NCI-H1930 (cell line): ENCODE measurements at places on chromosomes 4 and X.

- no peak for DNase-seq
Observed at GRCh38 chrX:149757206-149758067, 16.4 kb upstream of the HSFX1 start.

DNA sequence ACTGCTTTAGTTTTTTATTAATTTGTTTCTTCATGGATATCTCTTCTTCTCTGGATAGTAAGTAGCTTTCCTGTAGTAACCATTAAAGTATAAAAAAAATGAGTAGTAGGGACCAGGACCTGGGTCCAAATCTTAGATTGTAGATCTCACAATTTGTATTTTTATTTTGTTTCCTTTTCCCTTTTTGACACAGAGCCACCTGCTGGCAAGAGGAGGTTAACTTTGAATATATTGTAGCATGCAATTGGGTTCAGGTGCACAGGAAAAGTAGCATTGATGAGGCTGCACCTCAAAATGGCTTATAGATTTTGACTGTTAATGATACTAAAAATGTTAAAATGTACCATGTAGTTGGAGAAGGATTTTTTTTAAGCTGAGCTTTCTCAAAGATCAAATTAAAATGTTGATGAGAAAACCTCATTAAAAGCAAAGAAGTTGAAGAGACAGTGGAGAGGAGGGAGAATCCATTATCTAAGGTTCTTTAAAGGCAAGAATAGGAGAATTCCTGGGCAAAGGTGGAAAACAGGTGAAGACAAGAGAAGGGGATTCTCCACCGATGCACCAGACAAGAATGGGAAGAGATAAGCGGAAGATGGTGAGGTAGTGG lies 48.3 kb upstream of the HPGDS start:
- DNase-seq = no peak

- no peak for DNase-seq
Observed at GRCh38 chr4:10438924-10439323, 18.3 kb downstream of the ZNF518B start.

DNA sequence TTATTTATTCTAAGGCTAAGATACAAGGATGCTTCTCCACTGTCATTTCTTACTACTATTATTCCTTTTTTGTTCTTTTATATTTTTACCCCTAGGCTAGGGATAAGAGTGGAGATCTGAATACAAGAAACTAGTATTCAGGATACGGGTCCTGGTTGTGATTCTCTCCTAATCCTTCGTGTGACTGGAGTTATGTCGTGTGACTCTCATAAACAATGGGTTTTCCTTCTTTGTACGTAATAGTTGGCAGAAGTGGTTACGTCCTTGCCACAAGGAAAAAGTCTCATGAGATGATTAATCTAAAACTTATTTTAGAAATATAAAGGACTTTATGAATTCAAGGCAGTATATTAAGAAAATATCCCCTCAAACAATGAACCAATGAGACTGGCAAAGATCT lies 497.2 kb upstream of the FAM241A start:
- no peak for DNase-seq

DNA sequence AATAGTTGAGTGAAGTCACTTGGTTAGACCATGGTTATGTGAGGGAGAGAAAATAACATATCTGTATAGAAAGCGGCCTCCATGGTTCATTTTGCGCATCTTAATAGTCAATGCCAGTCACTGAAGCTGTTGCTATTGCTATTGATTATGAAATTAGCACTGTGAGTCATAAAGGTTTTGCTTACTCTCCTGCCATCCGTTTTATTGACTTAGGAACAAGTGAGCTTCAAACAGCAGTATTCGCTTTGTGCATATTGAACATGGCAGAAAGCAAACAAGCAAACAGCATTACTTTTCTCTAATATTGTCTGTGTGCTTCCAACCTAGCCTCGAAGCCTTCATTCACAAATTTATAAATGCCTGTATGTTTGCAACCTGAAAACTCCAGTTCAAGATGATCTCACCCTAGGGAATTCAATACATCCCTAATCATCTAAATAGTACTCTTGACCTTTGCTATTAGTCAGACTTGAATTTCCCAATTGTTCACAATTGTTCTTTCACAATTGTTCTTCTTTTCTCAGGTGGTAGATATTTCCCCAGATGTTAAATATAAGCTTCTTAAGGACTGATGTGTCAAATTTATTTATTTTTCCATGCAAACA lies 55.9 kb upstream of the GABRA2 start:
- no peak for DNase-seq

- no peak for DNase-seq
Observed at GRCh38 chrX:31237189-31237588, 165.3 kb upstream of the FTHL17 start.

- peak; percentile 63 for DNase-seq
Observed at GRCh38 chr4:1870328-1870577, 940 bp upstream of the NSD2 start.

DNA sequence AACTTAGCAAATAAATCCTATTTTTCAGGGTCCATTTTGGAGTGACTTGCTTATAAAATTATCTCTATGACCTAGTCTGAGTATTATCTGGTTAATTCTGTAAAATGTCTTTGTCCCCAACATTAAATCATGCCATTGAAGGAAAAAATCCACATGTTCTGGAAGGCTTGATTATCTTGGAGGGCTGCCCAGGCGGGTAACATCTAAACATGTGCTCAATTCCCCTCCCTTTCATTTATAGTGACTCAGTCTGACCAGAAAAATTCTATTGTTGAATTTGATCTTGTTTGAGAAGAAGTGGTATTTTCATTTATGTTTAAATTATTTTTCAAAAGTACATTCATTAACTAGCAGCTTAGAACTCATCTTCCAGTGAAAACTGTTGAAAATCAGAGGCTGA lies 55.4 kb upstream of the SLC10A7 start:
- DNase-seq = no peak

GRCh38 chr4:112057470-112057869 lies 87.8 kb upstream of the FAM241A start:
- DNase-seq = no peak

DNA sequence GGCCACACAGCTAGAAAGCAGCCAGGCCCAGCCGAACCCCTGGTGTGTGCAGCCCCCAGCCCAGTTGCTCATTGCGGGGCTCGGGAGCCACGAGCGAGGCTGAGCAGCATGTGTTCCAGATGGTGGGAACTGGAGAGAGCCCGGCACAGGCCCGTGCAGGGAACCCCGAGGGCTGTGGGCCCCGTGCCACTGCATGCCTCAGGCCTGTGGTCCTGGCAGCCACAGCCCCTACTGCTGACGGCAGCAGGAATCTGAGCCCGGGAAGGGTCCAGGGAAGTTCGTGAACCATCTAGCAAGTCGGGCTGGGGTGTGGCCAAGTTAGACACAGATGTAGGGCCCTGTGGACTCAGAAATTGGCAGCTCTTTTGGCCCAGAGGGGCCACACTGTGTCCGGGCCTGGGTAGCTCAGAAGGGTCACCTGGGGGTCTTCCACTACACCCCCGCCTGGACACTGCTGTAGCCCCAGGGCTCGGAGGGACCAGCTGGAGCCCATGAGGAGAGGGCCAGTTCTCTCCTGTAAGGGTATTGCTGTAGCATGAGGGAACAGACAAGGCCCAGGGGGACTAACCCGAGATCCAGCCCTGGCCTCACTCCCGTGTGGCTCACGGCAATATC lies 12.1 kb downstream of the HTRA3 start:
- no peak for DNase-seq

GRCh38 chr4:21901281-21901680 lies 47.3 kb downstream of the KCNIP4 start:
- no peak for DNase-seq

DNA sequence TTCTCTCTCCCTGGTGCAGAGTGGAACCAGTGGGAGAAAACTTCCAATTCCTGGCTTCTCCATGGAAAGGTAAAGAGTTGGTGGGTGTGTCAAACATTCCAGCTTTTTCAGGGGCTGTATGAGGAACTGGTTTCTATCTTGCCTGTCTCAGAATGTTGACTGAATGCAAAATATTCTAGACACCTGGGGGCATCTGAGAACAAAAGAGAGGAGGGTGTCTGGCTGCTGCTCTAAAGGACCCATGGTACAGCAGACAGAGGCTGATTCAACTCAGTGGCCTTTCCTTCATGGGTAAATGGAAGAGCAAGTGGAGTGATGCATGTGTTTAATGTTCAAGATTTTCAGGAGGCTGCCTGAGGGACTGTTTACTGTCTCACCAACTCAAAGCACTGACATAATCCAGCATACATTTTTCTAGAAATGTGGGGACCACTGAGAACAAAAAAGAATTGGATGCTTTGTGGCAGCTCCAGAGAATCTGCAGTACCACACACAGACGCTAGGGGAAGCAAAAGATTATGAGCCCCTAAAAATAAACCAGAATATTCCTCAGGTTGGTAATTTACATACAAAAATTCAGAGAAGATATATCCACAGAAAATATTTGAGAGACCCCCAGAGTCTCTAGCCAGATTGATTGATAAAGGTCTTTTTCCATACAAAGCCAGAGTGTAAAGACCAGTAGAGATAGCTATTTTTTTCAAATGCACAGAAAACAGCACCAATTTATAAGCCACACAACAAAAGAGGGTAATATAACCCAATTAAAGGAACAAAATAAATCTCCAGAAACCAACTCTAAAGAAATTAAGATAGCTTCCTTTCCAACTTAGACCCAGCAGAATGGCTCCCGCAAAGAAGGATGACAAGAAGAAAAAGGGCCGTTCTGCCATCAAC lies 48.0 kb upstream of the STARD8 start:
- DNase-seq = no peak

DNA sequence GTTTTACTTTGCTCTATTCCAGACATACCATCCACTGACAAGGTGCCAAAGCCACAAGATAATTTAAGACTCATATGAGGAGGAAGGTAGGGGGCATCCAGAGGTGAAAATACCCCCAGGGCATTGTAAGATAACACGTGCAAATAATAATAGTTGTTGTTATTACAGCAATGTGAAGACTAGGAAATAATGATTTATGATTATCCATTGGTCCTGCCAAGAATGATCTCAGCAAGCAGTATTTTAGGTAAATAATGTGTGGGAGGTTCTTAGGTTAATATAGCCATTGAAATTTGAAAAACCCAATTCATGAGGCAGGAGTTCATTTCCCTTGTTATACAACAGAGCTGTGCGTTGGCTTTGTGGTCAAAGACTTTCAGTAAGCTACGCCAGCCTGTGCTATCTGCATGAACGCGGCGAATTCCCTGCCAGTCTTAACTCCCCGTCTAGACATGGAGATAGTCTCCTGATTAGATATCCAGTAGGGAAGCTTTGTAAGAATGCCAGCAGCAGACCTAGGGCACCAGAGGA lies 47.2 kb upstream of the MXRA5 start:
- no peak for DNase-seq

DNA sequence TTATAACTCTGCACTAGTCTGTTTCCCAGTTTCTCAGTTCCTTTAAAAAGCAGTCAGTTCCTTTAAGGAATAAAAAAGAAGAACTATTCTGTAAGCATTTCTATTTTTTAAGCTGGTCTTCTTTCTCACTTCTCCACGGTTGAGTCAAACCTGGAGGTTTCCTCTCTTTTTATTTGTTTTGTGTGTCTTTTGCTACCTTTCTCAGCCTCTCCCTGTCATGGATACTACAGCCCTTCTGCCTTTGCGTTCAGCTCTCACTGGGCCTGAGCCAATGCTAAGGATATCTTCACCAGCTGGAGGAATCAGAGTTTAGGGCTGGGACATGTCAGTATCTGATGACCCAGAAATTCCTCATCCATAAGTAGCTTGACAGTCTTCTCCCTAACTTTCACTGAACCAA lies 49.7 kb upstream of the PRKX start:
- DNase-seq = no peak

DNA sequence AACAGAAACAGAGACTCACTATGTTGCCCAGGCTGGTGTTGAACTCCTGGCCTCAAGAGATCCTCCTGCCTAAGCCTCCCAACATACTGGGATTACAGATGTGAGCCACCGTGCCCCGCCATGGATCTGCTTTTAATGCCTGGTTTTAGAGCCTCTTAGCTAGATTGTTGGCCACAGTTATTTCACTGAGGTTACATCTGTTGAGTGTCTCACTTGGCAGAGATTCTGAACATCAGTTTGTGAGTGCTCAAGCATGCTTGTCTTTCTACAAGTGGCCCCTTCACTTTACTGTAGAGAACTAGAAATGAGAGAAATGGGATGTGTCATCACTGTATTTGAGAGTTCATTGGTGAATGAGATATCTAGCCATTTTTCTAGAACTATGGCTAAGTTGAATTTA lies 218.5 kb downstream of the APBB2 start:
- DNase-seq = no peak

GRCh38 chr4:173538148-173538908 lies 8.3 kb upstream of the HAND2 start:
- no peak for DNase-seq

GRCh38 chrX:18946157-18946556 lies 37.8 kb downstream of the PHKA2 start:
- no peak for DNase-seq

DNA sequence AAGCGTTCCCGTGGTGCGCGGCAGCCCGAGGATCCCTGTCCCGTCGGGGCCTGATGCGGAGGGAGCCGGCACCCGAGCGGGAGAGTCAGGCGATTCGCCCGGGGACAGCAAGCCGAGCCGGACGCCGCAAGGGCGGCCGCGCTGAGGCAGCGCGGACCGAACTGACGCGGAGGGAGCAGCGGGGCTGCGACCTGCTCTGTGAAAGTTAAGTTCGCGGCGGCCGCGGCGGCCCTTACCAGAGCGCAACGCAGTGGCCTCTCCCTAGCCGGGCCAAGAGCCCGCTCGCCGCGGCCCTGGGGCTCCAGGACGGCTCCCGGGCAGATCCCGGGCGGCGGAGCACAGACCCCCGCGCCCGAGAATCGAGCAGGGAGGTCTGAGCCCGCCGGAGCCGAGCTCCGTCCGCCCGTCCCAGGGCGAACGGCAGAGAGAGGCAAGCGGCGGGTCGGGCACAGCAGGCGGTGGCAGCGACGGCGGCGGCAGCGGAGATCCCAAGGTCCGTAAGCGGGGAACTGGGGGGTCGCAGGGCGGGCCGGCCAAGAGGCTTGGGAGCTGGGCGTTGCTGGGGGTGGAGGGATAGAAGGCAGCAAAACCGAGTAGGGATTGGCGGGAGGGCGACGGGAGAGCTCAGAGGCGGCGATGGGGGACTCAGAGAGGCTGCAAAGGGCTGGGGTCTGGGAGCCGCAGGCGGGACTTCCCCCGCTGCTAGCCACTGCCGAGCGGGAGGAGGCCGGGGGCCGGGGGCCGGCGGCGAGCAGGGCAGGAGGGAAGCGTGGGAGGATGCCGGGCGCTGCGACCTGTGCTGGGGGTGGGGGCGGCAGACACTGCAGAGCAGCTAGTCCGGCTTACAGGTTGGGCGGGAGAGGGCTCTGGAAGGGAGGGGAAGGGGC lies 1.0 kb downstream of the GPR50 start:
- DNase-seq = no peak

GRCh38 chrX:42477396-42477795 lies 300.6 kb downstream of the PPP1R2C start:
- DNase-seq = no peak

DNA sequence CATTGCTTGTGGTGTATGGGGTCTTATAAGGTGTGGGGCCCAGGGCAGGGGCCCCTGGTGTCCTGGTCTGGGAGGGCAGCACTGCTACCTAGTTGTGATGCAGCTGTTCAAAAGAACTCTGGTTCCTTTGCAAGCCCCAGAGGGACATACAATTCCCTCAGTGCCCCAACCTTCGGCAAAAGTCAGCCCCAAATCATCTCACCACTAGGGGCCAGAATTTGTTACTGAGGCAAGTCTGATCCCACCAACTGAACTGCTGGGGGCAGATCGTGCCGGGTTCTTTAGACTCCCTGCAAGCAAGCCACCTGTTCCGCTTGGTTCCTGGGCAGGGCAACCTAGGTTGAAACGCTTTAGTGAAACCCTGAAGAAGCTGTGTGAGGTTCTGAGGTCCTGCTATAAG lies 180.1 kb upstream of the S100G start:
- no peak for DNase-seq

GRCh38 chrX:120036704-120037103 lies 40.8 kb downstream of the RHOXF2B start:
- no peak for DNase-seq

- no peak for DNase-seq
Observed at GRCh38 chr4:183580370-183580769, 75.5 kb downstream of the ING2 start.
